PC-9 (cell line): ENCODE measurements at places on chromosomes 2 and 18. TPM values are rescaled to one million over a fixed set of nuclear protein-coding genes. Genes with fewer than 3 reads are reported as not detected.

GRCh38 chr2:195505701-195506100, 151.3 kb upstream of the SLC39A10 start:
- DNase-seq = no peak

GRCh38 chr2:33494877-33495641, 18.6 kb downstream of the RASGRP3 start:
- no peak for DNase-seq

GRCh38 chr2:202530038-202530437, 104.7 kb upstream of the FAM117B start:
- no peak for DNase-seq

GRCh38 chr18:63315876-63316275, 3.7 kb downstream of the BCL2 start:
- no peak for DNase-seq

The ODC1 gene
- 39.9 and 40.5 TPM in 2 replicates for total RNA-seq
